ENCODE measurements at places on chromosomes 1 and 21. TPM values are rescaled to one million over a fixed set of nuclear protein-coding genes. Genes with fewer than 3 reads are reported as not detected.

- no peak for DNase-seq
Observed at GRCh38 chr1:39680751-39681150, 8.8 kb upstream of the NT5C1A start.

DNA sequence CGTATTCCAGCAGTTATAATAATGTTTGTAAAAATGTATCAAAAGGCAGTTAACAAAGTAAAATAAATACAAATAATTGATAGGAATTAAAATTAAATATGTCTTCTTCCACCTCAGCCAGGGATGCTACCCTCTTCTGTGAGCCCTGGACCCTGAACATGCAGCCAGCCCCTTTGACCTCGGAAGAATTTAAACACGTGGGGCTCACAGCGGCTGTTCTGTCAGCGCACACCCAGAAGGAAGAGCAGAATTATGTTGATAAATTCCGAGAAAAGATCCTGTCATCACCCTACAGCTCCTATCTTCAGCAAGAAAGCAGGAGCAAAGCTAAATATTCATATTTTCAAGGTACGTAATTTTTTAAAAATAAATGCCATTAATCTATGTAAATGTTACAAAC, 26.5 kb downstream of the UTS2 start:
- no peak for DNase-seq

- DNase-seq, result no peak
Observed at GRCh38 chr21:38993561-38993960, 187.8 kb downstream of the ETS2 start.

DNA sequence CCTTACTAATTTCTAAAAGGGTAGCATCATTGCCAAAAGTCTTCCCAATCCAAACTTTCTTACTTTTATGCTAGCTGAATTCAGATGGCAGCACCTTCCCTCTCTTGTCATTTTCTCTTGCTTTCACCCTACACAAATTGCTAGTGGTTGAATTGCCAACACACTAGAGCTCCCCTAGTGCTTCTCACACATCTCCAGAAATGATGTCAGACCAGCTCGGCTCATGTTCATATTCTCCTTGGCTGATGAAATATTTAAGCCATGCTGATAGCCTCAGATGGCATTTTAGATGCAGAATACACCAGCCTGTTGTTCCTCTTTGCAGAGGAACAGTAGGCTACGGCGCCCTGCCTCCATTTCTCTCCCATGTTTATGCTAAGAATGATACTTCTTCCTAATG, 256.9 kb downstream of the PTBP2 start:
- DNase-seq, result no peak

DNA sequence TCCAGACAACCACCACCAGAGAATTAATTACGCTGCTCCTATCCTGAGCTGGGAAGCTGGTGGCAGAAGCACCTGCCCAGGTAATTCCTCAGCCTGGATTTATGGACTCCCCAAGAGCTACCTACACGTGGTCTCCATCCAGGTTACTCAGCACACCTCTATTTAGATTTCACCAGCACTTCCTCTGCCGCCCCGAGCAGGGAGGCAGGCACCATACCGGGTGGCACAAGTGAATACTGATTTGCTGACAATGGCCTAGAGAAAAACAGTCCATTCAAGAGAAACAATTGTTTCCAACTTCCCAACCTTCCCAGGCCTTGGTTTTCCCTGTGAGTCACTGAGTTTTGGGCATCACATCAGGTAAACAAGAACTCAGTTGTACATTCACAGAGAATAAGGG, 134.3 kb downstream of the MATN1 start:
- DNase-seq, result no peak

- no peak for DNase-seq
Observed at GRCh38 chr1:58874757-58875755, 91.2 kb upstream of the JUN start.

GRCh38 chr1:46554236-46554596, 2.8 kb upstream of the KNCN start:
- no peak for DNase-seq

GRCh38 chr1:239718997-239719628, 332.7 kb downstream of the CHRM3 start:
- no peak for DNase-seq

- DNase-seq, result no peak
Observed at GRCh38 chr1:85427331-85427730, 37.6 kb downstream of the DDAH1 start.

- DNase-seq, result no peak
Observed at GRCh38 chr1:31699341-31699891, 4.4 kb downstream of the COL16A1 start.

DNA sequence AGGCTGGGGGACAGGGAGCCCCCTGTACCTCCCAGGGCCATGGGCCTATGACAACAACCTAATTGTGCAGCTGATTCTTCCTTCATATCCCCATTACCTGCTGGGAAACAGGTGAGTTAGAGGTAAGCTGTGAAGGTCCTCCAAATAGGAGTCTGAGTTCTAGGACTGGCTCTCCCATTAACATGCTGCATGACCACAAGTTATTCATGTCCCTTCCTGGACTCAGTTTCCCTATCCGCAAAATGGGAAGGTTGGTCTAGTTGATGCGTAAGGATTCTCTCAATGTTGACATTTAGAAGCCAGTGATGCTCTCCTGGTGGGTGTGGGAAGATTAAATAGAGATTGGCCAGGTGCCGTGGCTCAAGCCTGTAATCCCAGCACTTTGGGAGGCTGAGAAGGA, 4.1 kb downstream of the ZNF683 start:
- no peak for DNase-seq

DNA sequence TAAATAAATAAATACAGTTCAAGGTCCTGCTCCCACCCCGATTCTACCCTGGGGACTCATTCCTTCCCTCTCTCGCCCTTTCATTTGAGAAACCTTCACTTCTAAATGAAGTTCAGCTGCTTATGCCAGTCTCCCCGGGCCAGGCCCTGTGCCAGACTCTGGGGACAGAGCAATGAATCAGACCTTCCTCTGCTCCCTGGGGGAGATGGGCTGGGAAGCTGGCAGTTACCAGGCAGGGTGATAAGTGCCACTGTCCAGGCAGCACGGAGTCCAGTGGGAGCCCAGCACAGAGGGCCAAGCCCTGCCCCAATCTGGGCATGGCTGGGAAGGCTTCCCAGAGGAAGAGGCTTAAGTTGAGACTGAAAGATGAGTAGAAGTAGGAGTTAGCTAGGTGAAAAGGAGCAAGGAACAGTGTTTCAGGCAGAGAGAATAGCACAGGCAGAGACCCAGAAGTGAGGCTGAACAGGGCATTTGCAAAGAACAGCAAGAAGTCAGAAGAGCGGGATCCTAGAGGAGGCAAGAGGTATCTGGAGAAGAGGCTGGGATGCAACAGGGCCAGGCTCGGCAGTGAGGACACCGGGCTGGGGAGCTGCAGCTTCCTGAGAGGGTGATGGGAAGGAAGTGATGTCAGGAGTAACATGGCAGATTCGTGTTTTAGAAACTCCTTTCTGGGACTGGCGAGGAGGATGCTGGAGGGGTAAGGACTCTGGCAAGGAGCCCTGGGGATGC, 13.5 kb downstream of the KCNQ4 start:
- no peak for DNase-seq

DNA sequence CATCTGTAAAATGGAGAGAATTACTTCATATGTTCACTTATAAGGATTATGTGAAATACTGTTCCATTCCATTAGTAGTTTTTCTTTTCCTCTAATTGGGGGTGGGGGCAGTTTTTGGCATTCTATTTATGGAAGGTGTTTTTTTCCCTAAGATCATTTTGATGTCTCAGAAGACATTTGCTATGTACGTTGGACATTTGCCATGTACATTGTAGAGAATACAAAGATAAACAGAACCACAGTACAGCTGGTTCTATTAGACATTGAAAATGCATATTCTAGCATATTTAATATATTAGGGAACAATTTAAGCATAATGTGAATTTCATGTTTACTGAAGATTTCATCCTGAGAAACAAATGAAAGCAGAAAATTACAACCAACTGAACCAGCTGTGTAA, 98.5 kb downstream of the PTBP2 start:
- DNase-seq, result no peak

- DNase-seq, result no peak
Observed at GRCh38 chr1:67339623-67340343, 32.1 kb downstream of the IL12RB2 start.

GRCh38 chr1:14613926-14614325, 15.4 kb downstream of the KAZN start:
- no peak for DNase-seq

DNA sequence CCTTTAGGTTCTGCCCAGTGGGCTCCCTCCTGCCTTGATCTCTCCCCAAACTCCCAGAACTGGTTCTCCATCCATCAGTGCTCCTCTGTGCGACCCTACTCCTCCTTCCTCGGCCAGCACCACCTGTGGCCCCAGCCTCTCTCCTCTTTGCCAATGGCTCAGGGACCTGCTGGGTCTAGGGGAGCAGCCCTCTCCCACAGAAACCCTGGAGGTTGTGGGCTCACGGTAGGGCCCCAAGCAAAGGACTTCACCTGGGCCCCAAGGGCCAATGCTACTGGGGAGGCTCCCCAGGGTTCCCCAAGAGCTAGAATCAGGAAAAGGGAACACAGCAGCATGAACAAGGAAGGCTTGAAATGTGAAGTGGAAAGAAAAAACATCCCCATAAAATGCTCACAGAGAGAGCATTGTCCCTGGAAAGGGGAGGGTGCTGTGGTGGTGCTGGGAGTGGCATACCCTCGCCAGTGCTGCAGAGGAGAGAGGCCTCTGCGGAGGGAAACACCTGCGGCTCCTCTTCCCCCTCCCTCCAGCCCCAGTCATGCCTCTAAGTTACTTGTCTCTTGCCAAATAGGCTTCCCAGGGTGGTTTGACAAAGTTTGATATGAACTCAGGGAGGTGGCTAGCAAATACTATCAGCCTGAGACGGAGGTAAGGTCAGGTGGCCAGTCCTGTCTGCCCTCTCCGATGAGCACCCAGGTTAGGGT, 2.5 kb downstream of the TMEM63A start:
- no peak for DNase-seq

DNA sequence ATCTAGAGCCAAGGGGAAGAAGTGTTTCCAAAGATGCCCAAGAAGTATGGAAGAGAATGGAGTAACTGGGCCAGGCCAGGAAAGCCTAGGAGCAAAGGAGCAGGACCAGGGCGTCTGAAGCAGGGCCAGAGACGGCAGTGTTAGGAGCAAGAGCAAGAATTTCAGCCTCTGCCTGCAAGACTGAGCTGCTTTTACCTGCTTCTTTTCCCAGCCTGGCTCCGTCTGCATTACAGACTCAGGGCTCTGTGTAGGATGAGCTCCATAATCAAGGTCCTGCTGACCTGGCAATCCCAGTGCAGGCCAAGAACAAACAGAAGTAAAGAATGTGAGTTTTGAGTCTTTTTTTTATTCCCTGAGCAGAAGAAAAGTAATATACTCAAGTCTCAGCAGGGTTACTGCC, 10.1 kb downstream of the FMO1 start:
- DNase-seq, result no peak

DNA sequence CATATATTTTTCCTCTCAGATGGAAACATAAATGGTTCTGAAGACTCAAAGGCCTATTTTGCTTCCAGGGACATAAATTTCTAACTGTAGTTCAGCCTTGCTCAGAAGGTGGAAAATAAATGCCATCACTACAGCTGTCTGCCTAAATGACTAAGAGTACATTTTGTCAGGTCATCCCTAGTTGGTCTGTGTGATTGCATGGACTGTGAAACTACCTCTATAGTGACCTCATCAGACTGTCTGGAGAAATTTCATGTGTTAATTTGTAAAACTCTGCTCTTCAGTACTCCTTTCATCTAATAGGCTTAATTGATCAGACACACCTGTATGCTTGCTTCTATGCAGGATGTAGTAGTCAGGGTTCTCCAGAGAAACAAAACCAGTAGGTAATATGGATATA, 886.9 kb downstream of the AMY1C start:
- no peak for DNase-seq

DNA sequence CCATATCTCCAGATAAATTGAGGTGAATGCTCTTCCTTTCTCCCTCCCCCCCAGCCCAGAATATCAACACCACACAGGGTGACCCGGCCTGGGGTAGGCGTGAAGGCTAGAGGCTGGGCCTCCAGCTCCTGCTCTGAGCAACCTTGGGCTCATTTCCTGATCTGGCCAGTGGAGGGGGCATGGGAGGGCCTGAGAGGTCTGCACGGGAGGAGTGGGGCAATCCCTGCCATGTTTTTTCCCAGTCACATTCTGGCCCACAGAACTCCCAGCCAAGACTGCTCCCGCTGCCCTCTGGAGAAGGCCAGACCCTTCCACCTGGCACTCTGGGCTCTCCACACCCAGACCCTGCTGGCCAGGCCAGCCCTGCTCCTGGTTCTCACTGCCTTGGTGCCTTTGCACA, 3.9 kb downstream of the CLDN19 start:
- peak; percentile 81 for DNase-seq

DNA sequence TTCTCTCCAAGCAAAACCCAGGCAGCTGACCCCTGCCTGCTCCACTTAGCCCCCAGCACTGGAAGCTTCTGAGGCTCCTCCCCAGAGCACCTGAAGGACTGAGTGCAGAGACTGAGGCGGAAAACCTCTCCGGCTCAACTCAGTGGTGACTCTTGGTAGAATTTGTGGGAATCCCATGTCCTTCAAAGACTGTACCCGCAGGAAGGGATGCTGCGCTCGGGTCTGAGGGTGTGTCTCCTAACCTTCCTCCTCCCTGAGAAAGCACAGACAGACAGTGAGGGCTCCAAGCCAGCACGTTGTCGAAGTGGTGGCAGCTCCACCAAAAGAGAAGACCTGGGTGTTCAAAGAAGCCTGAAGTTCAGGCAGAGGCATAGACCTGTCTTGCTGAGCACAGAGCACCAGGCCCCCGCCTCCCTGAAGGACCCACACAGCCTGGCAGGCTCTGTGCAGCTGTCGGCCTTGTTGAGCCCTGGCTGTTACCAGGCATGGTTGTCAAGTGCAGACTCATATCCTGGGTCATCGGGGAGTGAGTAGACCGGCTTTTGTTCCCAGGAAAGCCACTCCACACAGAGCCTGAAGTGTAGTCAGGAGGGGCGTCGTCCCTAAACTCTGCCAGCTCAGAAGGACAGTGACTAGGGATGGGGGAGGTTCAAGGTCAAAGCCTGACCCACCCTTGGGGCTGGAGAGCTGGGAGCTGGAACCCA, 36.7 kb downstream of the CSMD2 start:
- no peak for DNase-seq

DNA sequence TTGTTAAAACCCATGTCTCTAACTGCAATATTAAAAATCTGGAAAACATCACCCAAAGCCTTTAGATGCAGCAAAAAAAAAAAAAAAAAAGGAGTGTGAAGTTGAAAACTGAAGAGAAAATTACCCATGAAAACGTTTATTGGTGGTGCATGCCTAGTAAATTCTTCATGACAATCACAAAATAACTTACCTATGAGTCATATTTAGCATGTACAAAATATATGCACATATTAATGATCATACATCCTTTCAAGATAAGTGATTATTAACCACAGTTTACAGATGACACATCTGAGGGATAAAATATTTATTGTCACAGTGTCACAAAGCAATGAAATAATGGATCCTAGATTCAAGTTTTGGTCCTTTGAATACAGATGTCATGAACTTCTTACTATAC, 505.2 kb upstream of the NR5A2 start:
- no peak for DNase-seq

GRCh38 chr1:94255476-94255875, 18.1 kb upstream of the ARHGAP29 start:
- no peak for DNase-seq

The KLHL20 gene
- 33.0 TPM for total RNA-seq

The P3R3URF gene
- total RNA-seq, result not detected

The A3GALT2 gene
- total RNA-seq, result not detected

The KIRREL1 gene
- total RNA-seq, result 99.8 TPM

The ANGPTL3 gene
- not detected for total RNA-seq

The LYPLAL1 gene
- total RNA-seq, result 28.1 TPM

The FMO4 gene
- 3.6 TPM for total RNA-seq

The F13B gene
- not detected for total RNA-seq

The GBP6 gene
- not detected for total RNA-seq

The TRIM33 gene
- 26.2 TPM for total RNA-seq

The KCNK2 gene
- 0.26 TPM for total RNA-seq

The SPRR2F gene
- not detected for total RNA-seq

The GREM2 gene
- total RNA-seq, result 0.16 TPM

The FCRLB gene
- total RNA-seq, result 0.48 TPM

The FCRL5 gene
- total RNA-seq, result 0.13 TPM
